T-helper 2 cell treated with Interferon-gamma antibody and Interleukin-4, amounts not matched to agents 5 μg/mL and 100 μg/mL, for 36 hours (primary cell): ENCODE measurements at places on chromosomes 12 and 14.

DNA sequence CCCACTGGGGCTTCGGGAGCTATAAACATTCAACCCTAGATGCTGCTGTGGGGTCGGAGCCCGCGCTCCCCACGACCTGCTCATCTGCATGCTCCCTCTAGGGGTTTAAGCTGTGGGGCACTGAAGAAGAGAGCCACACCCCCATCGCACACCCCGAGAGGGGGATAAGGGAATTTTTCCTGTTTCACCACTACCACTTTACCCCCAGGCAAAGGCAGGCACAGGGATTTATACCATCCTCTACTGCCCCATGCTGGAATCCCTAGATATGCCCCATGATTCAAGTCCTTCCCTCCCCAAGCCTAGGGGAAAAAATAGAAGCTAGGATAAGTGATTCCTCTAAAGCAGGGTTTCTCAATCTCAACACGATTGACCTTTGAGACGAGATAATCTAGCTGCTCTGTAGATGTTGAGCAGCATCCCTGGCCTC is 59.9 kb upstream of the CCDC60 start:
- H3K27me3 ChIP-seq: no peaks in the 10 kb centered on the region
- no peak overlapping the region for H3K4me3 ChIP-seq
- H3K4me1 ChIP-seq: no peaks in the 10 kb centered on the region
- no peak overlapping the region for H3K27ac ChIP-seq
- DNase-seq: no peak

- H3K27me3 ChIP-seq: peaks cover 47% of the 10 kb centered on the region
- peak overlapping the region; percentile 75 for H3K27ac ChIP-seq
- H3K36me3 ChIP-seq: no peaks in the 10 kb centered on the region
- H3K4me3 ChIP-seq: peak overlapping the region; percentile 84
- peak; percentile 73 for DNase-seq
Observed at GRCh38 chr14:61280526-61281185, 482 bp downstream of the TMEM30B start.

GRCh38 chr12:46792925-46793324 is 32.9 kb downstream of the SLC38A4 start:
- peaks cover 5% of the 10 kb centered on the region for H3K4me1 ChIP-seq
- H3K27ac ChIP-seq: no peak overlapping the region
- H3K4me3 ChIP-seq: no peak overlapping the region
- DNase-seq: no peak
- peaks cover 7% of the 10 kb centered on the region for H3K27me3 ChIP-seq
- H3K36me3 ChIP-seq: no peaks in the 10 kb centered on the region

GRCh38 chr14:44453433-44454171 is 53.5 kb downstream of the FSCB start:
- no peaks in the 10 kb centered on the region for H3K36me3 ChIP-seq
- H3K4me3 ChIP-seq: no peak overlapping the region
- no peak overlapping the region for H3K27ac ChIP-seq
- H3K4me1 ChIP-seq: no peaks in the 10 kb centered on the region

- H3K4me1 ChIP-seq: no peaks in the 10 kb centered on the region
- no peaks in the 10 kb centered on the region for H3K27me3 ChIP-seq
- no peak for DNase-seq
- H3K4me3 ChIP-seq: no peak overlapping the region
- no peaks in the 10 kb centered on the region for H3K36me3 ChIP-seq
- H3K27ac ChIP-seq: no peak overlapping the region
Observed at GRCh38 chr14:101477648-101478047, 83.6 kb upstream of the DIO3 start.

GRCh38 chr12:40827683-40828592 is 135.7 kb downstream of the CNTN1 start:
- H3K27ac ChIP-seq: no peak overlapping the region
- no peaks in the 10 kb centered on the region for H3K36me3 ChIP-seq
- no peak overlapping the region for H3K4me3 ChIP-seq
- H3K27me3 ChIP-seq: no peaks in the 10 kb centered on the region

- no peaks in the 10 kb centered on the region for H3K36me3 ChIP-seq
- no peaks in the 10 kb centered on the region for H3K4me1 ChIP-seq
- H3K27ac ChIP-seq: no peak overlapping the region
Observed at GRCh38 chr14:62156052-62156451, 393.8 kb downstream of the SNAPC1 start.

DNA sequence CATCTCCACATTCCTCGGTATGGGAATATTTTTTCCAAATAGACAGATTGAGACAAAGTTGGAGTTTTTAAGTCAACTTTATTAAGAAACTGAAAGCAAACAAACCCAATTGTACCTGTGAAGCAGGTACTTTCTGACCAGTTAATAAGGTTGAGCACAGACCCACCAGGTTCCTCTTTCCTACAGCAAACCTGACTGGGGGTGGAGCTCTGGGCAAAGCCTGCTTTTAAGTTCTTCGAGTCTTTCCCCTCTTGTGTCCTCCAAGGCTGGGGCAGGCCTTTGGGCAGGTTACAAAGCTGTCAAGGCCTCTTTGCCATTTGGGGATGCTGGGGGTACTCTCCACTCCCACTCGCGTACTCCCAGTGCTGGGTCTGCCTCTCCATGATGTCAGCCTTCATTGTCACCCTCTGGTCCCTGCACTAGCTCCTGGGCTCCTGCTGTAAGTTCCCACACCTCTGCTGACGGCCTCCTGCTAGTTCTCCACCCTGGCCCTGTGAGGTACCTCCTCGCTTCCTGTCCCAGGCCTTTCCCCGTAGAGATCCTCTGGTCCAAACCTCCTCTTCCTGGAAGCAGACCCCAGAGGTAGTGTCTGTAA is 3.2 kb downstream of the KCNH3 start:
- no peaks in the 10 kb centered on the region for H3K36me3 ChIP-seq
- no peak overlapping the region for H3K27ac ChIP-seq
- H3K4me3 ChIP-seq: no peak overlapping the region
- DNase-seq: no peak

- H3K27ac ChIP-seq: no peak overlapping the region
- no peak for DNase-seq
- no peak overlapping the region for H3K4me3 ChIP-seq
- peaks cover 2% of the 10 kb centered on the region for H3K27me3 ChIP-seq
- peaks cover 10% of the 10 kb centered on the region for H3K4me1 ChIP-seq
- no peaks in the 10 kb centered on the region for H3K36me3 ChIP-seq
Observed at GRCh38 chr12:89947437-89948270, 239.0 kb upstream of the ATP2B1 start.

DNA sequence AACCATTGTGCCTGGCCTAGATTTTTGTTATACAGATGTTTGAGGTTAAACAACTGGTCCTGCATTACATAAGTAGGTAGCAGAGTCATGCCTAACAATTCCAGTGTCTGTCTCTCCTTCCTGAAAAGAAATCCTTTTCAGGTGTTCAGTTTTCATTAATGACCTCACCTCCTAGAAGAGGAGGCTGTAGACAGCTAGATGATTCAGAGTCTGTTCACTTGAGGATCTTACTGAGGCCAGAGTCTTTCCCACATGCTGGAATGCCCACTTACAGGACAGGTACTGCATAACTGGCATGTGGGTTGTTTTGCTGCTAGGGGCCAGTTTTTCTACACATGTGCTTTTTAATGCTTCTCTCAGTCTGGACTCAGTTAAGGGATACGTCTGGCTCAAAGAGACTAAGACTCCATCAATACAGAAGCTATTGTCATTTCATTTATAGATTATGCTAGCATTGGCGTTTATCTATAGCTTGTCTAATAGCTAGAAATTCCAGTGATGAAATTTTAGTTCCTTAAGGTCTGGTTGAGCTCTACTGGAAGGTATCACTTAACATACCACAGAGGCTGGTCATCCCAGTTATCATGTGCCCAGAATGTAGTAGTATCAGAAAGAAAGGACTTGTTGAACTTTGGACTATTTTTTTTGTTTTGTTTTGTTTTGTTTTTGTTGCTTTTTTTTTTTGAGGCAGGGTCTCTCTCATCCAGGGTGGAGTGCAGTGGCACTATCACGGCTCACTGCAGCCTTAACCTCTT is 206.4 kb downstream of the ERC1 start:
- no peak overlapping the region for H3K4me3 ChIP-seq
- H3K27ac ChIP-seq: no peak overlapping the region
- peaks cover 23% of the 10 kb centered on the region for H3K36me3 ChIP-seq
- peaks cover 10% of the 10 kb centered on the region for H3K4me1 ChIP-seq
- DNase-seq: no peak

GRCh38 chr14:24789378-24789884 is 155.4 kb upstream of the GZMB start:
- no peak for DNase-seq
- H3K4me3 ChIP-seq: no peak overlapping the region
- H3K27me3 ChIP-seq: peaks cover 3% of the 10 kb centered on the region

DNA sequence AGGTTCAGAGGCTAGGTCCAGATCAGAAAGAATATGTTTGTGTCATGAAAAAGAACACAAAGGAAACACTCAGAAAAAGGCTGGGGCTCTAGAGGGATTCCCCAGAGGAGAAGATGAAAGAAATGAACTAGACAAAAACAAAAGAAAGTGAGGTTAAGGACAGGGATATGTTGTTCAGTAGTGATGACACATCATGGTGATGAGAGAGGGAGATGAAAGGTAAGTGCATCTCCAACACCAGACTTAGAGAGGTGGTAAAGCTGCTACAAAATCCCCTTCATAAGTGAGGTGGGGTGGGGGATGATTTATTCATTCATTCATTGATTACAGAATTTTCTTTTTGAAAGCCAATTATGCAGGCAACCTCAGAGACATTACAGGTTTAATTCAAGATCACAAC is 19.6 kb upstream of the SLC8A3 start:
- H3K4me3 ChIP-seq: no peak overlapping the region
- H3K36me3 ChIP-seq: no peaks in the 10 kb centered on the region
- H3K27me3 ChIP-seq: peaks cover 15% of the 10 kb centered on the region
- no peaks in the 10 kb centered on the region for H3K4me1 ChIP-seq

DNA sequence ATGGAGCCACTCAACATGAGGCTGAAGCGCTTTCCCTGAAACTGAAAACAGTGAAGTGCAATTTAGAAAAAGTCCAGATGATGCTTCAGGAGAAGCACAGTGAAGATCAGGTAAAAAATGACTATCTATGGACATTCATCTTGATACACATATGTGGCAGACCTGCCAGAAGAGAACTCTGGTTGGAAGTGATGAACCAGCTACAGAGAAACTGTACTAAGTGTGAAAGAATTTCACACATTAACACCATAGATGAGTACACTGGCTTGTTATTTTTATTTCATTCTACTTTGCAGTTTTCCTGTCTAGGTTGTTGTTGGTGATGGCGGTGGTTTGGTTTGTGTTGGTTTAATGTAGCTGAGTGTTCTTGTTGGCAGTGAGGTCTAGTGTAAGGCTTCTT is 174.7 kb downstream of the ESR2 start:
- no peaks in the 10 kb centered on the region for H3K4me1 ChIP-seq
- no peaks in the 10 kb centered on the region for H3K27me3 ChIP-seq
- peak overlapping the region; percentile 9 for H3K27ac ChIP-seq
- peaks cover 21% of the 10 kb centered on the region for H3K36me3 ChIP-seq

GRCh38 chr12:26455936-26456574 is 260.7 kb downstream of the SSPN start:
- peaks cover 2% of the 10 kb centered on the region for H3K36me3 ChIP-seq
- H3K4me3 ChIP-seq: no peak overlapping the region
- no peak for DNase-seq

GRCh38 chr12:89884952-89885351 is 176.3 kb upstream of the ATP2B1 start:
- no peak for DNase-seq
- H3K27me3 ChIP-seq: peaks cover 5% of the 10 kb centered on the region
- H3K27ac ChIP-seq: no peak overlapping the region
- peaks cover 21% of the 10 kb centered on the region for H3K4me1 ChIP-seq
- no peak overlapping the region for H3K4me3 ChIP-seq
- peaks cover 2% of the 10 kb centered on the region for H3K36me3 ChIP-seq

DNA sequence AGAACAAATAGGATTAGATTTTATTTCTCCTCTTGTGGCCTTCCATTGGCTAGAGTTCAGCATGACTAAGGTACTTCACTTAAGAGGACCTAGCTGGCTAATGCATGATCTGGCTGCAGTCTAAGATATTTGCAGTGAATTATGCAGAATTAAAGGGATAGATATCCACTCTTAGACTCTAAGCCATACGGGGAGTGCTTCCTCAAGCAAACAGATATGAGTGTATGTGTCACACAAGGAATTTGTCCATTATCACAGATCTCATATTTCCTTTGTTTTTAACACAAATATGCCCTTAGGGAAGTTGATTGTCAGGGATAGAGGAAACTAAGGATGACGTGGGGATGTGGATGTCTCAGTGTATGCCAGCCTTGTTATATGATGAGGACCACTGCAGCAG is 88.1 kb upstream of the DHRS4 start:
- no peaks in the 10 kb centered on the region for H3K27me3 ChIP-seq
- H3K4me3 ChIP-seq: no peak overlapping the region
- no peak overlapping the region for H3K27ac ChIP-seq

GRCh38 chr12:104137001-104137901 is 759 bp downstream of the NFYB start:
- peaks cover 10% of the 10 kb centered on the region for H3K27me3 ChIP-seq
- peaks cover 16% of the 10 kb centered on the region for H3K4me1 ChIP-seq
- peak; percentile 51 for DNase-seq

DNA sequence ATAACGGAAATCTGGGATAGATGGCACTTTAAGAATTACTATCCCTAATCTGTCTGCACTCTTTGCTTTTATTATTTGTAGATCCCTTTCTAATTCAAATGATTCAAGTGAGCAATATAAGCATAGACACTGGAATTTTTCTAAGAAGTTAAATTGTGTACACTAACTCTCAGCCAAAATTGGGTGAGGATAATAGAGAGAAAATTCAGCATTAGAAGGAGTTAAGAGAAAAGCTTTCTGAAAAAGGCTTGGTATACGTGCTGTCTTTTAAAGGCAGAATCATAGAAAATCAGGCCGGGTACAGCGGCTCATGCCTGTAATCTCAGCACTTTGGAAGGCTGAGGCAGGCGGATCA is 57.1 kb upstream of the CRACR2A start:
- H3K36me3 ChIP-seq: peaks cover 34% of the 10 kb centered on the region
- H3K27ac ChIP-seq: no peak overlapping the region
- H3K27me3 ChIP-seq: no peaks in the 10 kb centered on the region
- DNase-seq: no peak

GRCh38 chr14:90379106-90379505 is 17.7 kb upstream of the CALM1 start:
- H3K4me1 ChIP-seq: peaks cover 7% of the 10 kb centered on the region
- H3K4me3 ChIP-seq: no peak overlapping the region
- H3K27me3 ChIP-seq: peaks cover 2% of the 10 kb centered on the region
- no peak overlapping the region for H3K27ac ChIP-seq
- no peaks in the 10 kb centered on the region for H3K36me3 ChIP-seq
- no peak for DNase-seq

DNA sequence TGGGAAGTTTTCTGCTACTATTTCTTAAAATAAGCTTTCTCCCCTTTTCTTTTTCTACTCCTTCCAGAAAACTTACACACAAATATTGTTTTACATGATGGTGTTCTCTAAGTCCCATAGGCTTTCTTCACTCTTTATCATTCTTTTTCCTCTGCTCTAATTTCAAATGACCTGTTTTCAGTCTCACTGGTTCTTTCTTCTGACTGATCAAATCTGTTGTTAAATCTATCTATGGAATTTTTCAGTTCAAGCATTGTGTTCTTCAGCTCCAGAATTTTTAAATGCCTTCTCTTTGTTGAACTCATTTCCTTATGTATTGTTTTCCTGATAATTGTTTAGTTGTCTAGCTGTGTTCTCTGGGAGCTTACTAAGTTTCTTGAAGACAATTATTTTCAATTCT is 29.5 kb upstream of the CNOT2 start:
- no peak overlapping the region for H3K27ac ChIP-seq
- no peaks in the 10 kb centered on the region for H3K27me3 ChIP-seq
- no peak overlapping the region for H3K4me3 ChIP-seq
- H3K36me3 ChIP-seq: peaks cover 2% of the 10 kb centered on the region
- no peak for DNase-seq

- H3K4me1 ChIP-seq: peaks cover 27% of the 10 kb centered on the region
- no peak overlapping the region for H3K27ac ChIP-seq
- H3K27me3 ChIP-seq: no peaks in the 10 kb centered on the region
Observed at GRCh38 chr14:31122921-31123320, 84.7 kb downstream of the HECTD1 start.
